ENCODE measurements at places on chromosomes 13 and 19.

DNA sequence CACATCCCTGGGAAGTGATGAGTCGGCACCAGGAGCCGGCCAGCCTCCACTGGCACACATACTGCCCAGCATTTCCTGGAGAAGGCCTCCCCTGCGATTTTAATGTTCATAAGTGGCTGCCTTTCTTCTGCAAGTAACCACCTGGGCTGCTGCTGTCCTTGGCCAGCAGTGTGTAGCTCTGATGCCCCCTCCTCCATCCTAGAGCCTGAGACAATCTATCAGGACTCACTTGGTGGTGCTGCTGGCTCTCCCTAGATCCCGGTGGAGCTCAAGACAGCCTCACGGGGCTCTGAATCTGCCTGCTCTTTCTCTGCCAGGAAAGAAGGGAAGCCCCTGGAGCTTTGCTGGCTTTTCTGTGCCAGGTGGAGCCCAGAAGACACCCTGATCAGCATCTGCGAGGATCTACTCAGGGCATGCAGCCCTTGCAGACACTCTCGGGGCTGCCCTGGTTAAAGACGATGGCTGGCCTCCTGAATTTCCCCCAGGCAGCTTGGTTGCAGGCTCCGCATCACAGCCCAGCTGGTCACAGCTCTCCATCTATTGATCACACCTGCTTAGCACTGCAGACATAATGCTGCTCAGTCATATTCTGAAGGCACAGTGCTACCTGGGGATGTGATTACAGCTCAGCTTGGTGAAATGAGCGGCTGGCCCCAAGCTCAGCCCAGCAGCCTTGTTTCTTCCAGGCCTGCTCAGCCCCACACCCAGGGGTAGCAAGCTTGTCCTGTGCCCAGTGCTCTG is 122.3 kb downstream of the ZDHHC20 start:
- DNase-seq: no peak

DNA sequence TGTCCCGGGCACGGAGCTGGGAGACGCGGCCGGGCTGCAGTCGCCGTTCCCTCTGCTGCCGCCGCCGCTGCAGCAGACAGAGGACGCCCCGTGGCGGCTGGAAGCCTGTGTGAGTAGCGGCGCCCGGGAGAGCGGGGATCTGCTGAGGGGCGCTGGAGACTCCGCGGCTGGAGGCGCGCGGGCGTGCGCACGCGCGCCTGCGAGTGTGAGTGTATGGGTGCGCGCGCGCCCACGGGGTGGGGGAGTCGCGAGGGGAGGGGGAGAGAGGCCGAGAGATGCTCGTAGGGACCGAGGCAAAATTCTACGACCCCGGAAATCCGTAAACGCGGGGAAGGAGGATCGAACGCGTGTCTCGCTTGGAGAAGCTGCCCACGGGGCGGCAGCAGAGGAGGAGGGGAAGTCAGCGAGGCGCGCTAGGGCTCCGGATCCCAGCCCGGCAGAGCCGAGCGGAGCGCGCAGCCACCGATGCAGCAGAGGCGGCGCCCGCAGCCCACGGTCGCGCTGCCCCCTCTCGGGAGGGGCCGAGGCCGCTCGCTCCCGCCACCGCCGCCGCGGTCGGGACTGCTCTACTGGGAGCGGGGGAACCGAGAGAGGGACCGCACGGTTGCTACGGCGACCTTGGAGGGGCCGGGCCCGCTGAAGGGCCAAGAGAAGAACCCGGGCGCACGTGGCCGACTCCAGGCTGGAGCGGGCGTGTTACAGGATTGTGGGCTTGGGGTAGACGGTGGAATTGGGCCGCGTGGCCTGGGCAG is at the start of gene ENOX1:
TSS of gene ENOX1 (minus strand) at position 207 of the 752 bp plus-strand sequence.
- no peak for DNase-seq

- no peak for DNase-seq
Observed at GRCh38 chr19:29372461-29372860, 153.3 kb upstream of the VSTM2B start.

- DNase-seq: no peak
Observed at GRCh38 chr13:99057310-99057975, 79.6 kb upstream of the DOCK9 start.

- no peak for DNase-seq
Observed at GRCh38 chr13:71522941-71523526, 344.0 kb downstream of the DACH1 start.

GRCh38 chr13:47875201-47875600 is 125.9 kb downstream of the SUCLA2 start:
- no peak for DNase-seq

- no peak for DNase-seq
Observed at GRCh38 chr19:1251330-1252220, 3.2 kb downstream of the MIDN start.

GRCh38 chr13:71714802-71715375 is 152.1 kb downstream of the DACH1 start:
- DNase-seq: no peak

GRCh38 chr13:23059173-23059572 is 121.6 kb upstream of the SGCG start:
- DNase-seq: no peak

DNA sequence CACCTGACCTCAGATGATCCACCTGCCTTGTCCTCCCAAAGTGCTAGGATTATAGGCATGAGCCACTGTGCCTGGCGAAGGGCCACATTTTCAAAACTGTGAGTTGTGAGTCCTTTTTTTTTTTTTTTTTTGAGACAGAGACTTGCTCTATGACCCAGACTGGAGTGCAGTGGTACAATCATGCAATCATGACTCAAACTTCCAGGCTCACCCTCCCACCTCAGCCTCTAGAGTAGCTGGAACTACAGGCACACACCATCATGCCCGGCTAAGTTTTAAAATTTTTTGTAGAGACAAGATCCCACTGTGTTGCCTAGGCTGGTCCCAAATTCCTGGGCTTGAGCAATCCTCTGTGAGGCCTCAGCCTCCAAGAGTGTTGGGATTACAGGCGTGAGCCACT is 3.8 kb upstream of the MYPOP start:
- DNase-seq: no peak

DNA sequence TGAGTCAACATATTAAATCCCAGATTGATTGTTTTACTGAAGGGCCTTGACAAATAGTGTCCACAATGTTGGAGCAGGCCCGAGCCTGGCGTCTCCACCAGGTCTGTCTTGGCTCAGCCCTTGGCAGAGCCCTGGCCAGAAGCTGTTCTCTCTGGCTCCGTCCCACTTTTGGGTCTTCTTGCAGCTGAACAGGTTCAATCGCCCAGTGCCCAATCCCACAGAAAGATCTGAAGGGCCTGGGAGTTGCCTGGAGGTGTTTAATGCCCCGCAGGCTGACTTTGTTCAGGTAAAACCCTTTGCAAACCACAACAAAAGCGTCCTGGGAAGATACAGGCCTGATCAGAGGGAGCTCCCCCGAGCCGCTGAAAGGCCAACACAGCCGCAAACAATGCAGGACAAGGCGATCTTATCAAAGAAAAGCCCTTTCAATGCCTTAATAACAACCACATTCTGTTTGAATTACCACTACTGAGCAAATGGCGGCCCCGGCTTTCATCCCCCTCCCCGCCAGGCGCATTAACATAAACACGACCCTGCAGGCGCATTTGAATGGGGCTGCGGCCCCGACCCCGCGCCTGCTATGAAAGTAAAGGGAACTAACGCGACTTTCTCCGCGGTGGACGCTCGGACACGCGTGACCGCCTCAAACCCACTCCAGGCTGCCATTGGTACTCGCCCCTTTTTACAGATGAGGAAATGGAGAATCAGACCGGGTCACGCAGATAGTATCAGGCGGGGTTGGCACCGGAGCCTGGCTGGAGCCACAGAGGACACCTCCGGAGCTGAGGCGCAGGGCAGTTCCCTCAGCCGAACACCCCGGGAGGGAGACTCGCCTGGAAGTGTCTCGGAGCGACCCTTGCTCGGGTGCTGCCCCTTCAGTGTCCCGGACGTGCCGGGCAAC is 3.1 kb downstream of the CDX2 start:
- no peak for DNase-seq

DNA sequence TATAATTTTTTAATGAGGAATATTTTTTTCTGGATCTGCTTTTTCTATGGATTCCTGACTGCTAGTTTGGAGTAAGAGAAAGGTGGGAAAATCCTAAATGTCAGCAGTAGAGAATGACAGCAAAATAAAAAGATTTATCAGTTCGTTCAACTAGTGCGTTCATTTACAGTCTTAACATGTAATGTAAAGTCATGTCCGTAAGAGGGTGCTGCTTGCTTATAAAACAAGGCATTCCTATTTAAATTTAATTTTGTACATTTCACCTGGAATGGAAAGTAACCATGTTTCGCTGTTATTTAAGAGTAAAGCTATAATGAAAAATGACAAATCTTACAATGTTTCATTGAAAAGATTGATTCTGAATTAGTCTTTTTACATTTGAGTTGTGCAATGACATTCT is 76.6 kb downstream of the ZMYM2 start:
- DNase-seq: no peak

- DNase-seq: no peak
Observed at GRCh38 chr13:22111961-22112360, 441.1 kb downstream of the FGF9 start.

DNA sequence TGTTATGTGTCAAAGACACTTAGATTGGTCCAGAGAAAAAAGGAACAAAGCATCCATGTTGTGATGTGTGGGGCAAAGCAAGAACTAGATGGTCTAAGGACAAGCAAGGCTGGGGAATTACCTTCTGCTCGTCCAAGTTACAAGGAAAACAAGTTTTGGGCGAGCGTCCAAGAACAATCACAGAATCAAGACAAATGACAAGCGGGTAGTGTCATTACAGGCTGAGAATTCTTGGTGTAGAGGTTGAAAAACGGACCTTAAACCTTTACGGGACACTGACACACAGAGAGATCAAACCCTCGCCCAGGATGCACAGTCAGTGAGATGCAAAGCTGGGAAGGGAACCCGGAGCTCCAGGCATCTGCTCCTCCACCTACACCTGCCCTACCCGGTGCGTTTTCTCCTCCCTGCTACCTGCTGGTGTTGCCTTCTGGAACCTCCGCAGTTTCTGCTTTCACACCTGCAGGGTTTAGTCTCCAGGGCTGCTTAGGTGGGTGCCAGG is 515 bp upstream of the ZNF324B start:
- DNase-seq: no peak

DNA sequence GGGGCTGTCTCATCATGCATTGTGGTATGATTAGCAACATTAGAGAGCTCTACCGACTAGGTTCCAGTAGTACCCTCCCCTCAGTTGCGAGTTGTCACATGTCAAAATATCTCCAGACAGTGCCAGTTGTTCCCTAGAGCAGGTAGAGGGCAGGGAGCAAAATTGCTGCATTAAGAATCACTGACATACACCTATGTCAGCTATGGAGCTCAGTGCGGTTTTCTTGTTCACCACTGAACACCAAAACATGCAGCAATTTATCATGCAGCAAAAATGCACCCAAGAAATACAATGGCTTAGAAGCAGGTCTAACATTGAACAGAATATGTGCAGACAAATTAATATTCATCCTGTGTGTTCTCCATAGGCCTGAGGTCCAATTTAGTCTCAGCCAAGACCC is 186.9 kb upstream of the STARD13 start:
- no peak for DNase-seq

- no peak for DNase-seq
Observed at GRCh38 chr13:27168086-27168485, 3.5 kb downstream of the USP12 start.

DNA sequence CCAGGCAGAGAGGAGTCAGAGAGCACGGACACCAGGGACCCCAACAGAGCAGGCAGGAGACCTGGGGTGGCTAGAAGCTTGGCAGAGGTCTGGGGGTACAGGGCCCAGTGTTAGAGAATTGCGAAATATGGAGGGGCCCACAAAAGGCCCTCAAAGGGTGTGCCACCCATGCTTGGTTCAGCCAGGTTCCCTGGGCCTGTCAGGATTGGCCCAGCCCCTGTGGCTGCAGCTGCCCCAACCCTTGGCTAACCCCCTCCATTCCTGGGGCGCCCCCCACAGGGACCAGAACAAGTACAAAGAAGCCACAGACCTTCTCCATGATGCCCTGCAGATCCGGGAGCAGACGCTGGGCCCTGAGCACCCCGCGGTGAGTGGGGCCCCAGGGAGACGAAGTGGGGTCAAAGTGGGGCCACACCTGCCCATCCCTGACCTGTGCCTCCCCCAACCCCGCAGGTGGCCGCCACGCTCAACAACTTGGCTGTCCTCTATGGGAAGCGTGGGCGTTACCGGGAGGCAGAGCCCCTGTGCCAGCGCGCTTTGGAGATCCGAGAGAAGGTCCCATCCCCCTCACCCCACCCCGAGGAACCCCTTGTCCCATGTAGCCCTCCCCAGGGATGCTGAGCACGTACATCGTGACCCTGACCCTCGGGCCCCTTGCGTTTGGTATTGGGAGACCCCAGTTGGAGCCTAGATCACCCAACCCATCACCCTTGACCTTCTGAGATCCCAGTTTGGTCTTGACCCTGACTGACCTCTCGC is 8.0 kb downstream of the KLC3 start:
- no peak for DNase-seq

GRCh38 chr19:19524053-19524452 is 4.7 kb upstream of the YJEFN3 start:
- no peak for DNase-seq

GRCh38 chr19:48353677-48354076 is 10.1 kb downstream of the TMEM143 start:
- DNase-seq: no peak

- no peak for DNase-seq
Observed at GRCh38 chr13:103694033-103694432, 627.8 kb upstream of the SLC10A2 start.

GRCh38 chr19:39768786-39769185 is 9.9 kb upstream of the LEUTX start:
- DNase-seq: no peak

DNA sequence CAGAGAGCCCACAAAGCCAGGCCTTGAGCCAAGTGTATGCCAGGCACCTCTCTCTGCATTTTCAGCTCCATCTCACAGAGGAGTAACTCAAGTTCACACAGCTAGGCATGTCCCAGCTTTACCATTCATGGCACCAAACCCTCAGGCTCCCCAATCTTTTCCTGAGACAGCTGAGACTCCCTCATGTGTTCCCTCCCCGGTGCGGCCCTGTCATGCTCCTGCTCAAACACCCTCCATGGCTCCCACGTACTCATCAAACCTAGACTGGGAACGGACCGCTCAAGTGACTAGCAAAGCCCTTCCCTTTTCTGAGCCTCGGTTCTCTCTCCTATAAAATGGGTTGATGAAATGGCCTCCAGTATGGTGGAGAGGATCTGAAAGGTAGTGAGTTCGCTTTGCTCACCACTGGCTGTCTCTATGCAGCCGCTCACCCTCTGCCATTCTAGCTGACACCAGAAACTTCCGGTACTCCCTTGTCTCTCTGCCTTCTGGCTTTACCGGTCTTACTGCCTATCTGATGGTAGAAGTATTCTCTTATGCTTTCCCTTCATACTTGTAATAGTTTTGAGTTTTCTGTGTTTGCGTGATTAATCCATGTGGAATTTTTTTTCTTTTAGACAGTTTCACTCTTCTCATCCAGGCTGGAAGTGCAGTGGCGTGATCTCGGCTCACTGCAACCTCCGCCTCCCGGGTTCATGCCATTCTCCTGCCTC is 7.8 kb upstream of the SLC44A2 start:
- no peak for DNase-seq

- DNase-seq: no peak
Observed at GRCh38 chr13:36550177-36550576, 117.9 kb downstream of the CCNA1 start.

Data from stimulated activated CD4-positive, alpha-beta T cell treated with anti-CD3 and anti-CD28 coated beads, Interleukin-2, amount 100 ng/mL, for 4 hours (primary cell).